ENCODE measurements at places on chromosomes 7 and 10.

DNA sequence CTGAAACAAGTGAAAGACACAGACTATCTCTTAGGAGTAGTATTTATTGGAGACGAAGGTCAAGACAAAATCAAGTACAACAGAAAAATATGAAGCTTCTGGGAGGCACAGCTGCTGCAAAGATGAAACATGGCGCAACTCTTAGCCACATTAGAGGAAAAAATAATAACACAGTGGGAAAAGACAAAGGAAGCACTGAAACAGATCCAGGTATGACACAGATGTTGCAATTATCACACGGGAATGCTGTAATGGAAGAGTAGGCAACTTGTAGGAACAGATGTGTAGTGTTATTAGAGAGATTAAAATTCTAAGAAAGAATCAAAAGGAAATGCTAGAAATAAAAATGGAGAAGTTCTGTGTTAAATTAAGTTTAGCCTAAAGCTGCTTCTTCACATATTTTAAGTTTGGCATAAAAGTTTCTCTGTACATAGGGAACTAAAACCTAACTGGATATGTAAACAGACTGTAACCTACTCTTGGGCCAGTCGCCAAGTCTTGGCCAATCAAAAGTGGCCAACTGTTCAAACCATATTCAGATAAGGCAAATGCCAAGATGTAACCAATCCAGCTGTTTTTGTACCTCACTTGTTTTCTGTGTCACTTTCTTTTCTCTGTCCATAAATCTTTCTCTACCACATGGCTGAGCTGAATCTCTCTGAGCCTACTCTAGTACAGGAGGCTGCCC lies 1132.0 kb upstream of the LRRTM3 start:
- DNase-seq = no peak

GRCh38 chr10:36794981-36795380 lies 330.4 kb upstream of the ANKRD30A start:
- no peak for DNase-seq

DNA sequence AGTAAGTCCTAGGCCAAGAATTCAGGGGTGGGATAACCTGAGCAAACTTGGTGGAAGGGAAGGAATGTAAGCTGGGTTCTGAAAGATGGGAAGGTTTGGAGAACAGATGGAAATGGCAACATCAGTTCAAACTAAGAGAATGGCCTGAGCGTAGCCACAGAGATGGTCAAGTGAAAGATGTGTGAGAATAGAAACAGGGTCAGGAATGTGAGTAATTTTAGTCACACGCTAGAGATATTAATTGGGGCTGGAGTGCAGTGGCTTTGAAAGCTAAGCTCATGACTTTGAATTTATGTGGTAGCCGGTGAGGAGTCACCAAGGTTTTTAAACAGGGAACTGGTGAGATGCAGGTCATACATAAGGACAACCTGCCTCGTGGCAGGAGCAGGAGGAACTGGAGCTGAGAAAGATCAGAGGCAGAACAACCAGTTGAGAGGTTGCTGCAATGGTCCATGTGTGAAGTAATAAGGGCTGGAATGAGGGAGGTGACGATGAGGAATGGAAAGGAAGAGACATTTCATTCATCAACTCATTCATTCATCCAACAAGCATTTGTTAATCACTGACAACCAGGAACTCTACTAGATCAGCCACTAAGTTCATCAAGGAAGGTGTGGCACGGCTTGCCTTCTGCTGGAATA lies 12.9 kb upstream of the SORBS1 start:
- no peak for DNase-seq

DNA sequence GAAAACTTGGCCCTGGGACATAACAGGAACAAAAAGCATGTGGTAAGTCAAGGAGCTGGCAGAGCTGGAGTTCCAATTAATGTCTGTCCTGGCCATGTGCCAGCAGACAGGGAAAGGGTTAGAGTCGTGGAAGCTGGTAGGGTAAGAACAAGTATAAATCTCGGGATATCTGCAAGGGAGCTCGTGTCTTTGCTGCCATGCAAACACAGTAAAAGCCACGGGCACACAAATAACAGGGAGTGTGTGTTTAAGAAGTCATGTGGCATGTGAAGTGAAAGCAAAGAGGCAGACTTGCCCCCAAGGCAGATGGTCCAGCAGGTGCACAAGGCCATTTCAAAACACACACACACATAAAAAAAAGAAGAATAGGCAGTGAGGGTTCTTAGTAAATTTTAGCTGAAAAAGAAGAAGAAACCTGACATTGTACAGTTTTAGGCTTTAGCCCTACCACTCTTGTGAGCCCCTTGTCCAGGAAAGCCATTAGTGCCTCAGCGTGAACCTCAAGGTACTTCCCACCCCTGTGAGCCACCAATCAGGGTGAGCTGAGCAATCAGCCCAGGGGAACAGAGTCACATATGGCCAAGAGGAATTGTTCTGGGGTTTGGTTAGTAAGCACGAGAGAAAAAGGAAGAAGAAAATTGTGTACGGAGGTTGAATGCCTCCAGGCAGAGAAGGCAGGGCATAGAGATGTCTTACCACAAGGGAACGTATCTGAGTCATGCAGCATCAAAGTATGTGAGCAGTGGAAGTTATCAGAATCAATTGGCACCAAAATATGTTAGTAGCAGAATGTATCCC lies 32.8 kb upstream of the ARHGAP12 start:
- peak; percentile 16 for DNase-seq

DNA sequence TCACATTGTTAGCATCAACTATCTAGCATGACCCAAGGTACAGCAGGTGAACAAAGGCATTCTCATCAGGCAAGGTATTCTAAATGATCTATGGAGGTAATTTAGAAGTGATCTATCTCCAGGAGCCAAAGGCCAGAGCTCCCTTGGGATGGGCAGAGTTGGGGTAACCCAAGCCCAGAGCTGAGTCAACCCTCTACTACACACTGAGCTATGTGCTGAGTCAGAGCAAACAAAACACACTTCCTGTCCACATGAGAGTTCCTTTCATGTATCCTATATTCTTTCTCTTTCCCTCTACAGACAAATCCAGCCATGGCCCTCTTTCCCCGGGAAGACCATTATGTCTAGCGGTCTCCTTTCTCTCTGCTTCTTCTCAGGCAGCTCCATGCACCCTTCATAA lies 68.2 kb upstream of the AGK start:
- no peak for DNase-seq

DNA sequence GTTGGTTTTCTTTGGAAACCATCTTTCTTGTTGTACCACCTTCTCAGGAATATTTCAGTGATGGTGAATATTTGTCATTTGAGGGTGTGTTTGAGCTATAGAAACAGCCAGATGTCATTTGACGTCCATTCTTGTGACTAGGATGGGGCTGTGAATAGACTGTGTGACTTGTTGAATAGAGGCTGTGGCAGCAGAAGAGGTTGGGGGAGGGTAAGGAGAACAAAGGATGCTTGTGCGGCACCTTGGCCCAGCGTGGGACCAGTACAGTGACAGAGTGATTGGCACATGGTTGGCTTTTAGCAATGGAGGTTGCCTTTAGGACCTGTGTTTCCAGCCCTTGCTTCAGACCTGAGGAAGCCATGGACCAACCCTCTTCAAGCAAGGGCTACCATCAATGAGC lies 11.3 kb downstream of the DMBT1 start:
- DNase-seq = no peak

GRCh38 chr7:18320971-18321567 lies 174.5 kb upstream of the HDAC9 start:
- peak; percentile 42 for DNase-seq

GRCh38 chr7:129210989-129211312 lies 13.9 kb upstream of the AHCYL2 start:
- no peak for DNase-seq

All from cerebellar cortex (tissue), 1 donor.